ENCODE measurements at places on chromosomes 7 and 10.

DNA sequence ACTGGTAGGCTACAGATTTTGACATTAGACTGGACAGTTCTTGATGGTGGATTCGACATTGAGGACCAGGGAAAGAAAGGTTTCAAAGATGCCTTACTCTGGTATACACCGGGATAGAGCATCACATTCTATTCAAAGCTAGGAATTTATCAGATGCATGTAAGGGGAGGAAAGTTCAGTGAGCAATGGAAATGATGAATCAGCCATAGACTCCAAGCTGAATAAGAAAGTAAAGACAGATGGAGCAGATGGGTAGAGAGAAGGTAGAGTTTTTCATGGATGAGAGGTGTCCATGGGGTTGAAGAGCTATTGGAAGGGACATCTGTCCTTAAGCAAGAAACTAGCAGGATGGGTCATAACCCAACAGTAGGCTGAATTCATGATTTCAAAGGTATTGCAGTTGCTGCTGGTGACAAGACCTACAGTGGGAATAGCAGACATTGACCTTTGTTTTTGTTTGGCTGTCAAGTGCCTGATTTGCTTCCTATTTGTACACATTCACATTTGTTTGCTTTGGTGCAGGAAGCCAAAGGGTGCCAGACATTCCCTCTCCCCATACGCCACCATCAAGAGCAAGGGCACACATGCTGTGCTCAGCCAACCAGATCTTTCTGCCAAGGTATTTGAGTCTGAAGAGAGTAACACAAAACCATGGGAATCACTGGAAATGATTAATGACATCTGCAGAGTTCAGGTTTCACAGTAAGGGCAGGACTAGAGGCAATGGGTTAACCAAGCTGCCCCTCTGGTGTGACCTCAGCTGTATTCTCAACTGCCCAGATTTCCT is 8.6 kb upstream of the CACUL1 start:
- DNase-seq: no peak

DNA sequence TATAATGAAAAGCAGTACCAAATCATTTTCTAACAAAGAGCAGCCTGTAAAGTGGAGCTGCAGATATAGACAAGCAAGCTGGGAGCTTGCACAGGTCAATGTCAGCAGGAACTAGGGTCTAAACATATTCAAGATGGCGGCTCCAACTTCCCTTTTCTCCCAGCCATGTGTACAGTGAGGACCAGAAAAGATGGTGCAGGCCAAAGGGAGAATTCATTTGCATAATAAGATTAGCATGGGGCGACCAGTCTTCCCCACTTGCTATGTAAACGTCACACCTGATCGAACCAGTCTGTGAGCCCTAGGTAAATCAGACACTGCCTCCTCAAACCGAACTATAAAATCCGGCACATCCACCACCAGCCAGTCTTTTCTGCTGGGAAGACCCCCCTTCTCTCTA is 4.4 kb upstream of the RAPGEF5 start:
- DNase-seq: no peak

- DNase-seq: no peak
Measured at GRCh38 chr7:151089893-151090730, 3.8 kb downstream of the AGAP3 start.

- DNase-seq: no peak
Measured at GRCh38 chr10:15385552-15386455, 14.7 kb upstream of the FAM171A1 start.

GRCh38 chr7:27605689-27606269 is 56.9 kb downstream of the HIBADH start:
- DNase-seq: no peak

DNA sequence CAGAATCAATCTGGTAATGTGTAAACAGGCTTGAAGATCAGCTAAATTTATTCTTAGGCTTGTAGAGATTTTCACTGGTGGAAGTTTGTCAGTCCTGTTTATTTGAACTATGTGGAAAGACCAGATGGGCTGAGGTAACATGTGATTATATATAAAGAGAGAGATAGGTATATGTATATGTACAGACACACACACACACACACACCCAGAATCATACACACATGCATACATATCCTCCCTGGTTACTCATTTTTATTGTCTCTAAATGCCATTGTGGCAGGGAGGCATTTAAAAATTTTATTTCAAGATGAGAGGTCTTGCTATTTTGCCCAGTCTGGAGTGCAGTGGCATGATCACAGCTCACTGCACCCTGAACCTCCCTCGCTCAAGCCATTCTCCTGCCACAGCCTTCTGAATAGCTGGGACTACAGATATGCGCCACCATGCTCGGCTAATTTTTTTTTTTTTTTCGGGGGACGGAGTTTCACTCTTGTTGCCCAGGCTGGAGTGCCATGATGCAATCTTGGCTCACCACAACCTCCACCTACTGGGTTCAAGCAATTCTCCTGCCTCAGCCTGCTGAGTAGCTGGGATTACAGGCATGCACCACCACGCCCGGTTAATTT is 78.1 kb upstream of the CYTH3 start:
- DNase-seq: no peak

- no peak for DNase-seq
Measured at GRCh38 chr7:100467638-100468373, 3.7 kb upstream of the SPACDR start.

DNA sequence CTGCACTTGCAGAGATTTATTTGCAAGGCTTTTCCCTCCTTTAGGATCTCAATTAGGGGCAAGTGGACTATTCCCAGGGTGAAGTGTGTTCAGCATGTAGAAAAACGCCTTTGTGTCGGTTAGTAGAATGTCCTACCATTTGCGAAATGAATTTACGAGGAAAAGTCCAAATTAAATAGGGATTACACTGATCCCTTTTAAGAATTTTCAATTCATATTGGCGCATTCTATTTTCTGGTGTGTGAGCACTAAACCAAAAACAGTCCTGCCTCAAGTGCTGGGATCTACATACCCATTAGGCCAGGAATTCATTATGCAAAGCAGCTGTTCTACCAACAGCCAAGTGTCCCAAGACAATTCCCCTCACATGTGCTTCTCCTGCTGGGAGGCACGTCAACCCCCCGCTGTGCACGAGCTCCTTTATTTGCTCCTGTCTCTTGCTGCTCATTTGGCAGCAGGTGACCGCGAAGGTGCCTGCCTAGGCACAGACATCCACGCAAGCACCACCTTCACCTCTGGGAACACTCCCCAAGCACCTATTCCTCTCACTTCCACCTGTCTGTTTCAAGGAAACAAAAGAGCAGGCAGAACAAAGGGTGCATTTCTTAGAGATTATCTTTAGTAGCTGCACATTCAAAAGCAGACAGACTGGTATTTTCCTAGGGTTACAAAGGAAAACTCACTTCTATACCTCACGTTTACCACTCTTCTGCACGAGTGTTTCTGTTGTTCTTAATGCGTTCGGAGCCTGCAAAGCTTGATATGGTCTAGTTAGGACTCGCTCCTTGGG is 134.6 kb upstream of the FGFR2 start:
- no peak for DNase-seq

DNA sequence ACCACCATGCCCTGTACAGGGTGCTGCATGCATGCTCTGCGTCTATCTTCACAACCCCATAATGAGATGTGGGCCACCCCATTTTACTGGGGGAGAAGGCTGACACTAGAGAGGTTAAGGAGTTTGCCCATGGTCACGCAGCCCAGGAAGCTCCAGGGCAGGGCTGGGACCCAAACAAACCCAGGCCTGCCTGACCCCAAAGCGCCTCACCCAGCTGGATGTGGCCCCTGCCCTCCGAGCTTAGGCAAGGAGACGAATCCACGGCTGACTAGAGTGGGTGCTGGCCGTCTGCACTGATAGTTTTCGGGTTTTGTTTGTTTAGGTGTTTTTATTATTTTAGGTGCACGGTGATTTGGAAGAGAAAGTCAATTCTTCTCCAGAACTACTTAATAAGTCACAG is 65.7 kb downstream of the CHST15 start:
- DNase-seq: no peak

DNA sequence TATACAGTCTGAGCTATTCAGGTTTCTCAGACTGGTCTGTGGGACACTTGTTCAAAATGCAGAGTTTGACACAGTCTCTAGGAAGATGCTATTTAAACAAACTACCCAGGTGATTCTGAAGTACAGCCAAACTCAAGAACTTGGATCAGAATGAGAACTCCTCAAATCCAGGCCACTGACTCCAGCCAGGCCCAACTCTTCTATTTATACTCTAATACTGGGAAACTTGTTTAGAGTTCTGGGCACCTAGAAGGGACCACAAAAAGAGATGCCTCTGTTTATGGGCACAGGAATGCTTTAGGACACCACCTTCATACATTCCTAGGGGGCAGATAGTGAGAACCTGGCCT is 40.1 kb upstream of the ADD3 start:
- no peak for DNase-seq

DNA sequence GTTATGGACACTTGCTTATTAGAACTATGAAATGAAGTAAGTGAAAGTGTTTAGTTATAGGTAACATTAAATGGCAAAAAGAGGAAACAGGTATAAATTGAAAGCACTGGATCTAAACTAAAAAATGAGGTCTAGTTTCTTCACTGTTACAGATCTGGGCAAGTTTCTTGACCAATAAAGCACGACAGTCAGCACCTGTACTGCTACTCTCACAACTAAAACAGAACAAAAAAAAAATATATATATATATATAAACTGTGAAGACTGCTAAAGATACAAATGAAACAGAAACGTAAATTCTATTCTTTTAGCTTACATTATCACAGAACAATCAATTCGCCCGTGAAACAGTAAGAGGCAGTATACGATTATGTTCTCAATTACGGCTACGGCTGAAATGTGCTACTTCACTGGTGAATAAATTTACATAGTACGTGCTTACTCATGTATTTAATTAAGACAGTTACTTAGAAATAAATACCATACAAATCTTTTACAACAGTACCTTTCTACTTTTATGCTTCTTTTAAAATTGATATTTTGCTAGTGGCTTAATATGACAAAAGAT is 4.2 kb downstream of the AHR start:
- DNase-seq: no peak

GRCh38 chr10:121281576-121281975 is 316.7 kb downstream of the FGFR2 start:
- no peak for DNase-seq

GRCh38 chr10:50517626-50518025 is 106.1 kb downstream of the SGMS1 start:
- DNase-seq: no peak

DNA sequence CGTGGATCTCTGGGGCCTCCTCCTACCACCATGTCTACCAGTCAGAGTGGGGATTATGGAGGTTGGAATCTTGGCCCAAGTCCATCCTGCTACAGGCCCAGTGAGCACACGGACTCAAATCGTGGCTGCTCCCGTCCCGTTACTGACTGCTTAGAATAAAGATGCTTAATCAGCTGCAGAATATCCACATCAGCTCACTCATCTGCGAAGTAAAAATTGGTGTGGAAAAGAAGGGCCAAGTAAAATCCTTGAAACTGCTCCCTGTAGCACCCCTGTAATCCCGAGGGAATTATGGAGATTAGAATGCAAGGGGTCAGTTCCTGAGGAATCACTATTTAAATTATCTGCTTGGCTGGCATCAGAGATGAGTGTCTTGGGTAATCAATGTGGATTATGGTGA is 13.0 kb upstream of the HTR5A start:
- no peak for DNase-seq

- no peak for DNase-seq
Measured at GRCh38 chr7:6401536-6401935, 46.2 kb downstream of the DAGLB start.

GRCh38 chr7:93115796-93116195 is 2.0 kb downstream of the SAMD9 start:
- DNase-seq: no peak

DNA sequence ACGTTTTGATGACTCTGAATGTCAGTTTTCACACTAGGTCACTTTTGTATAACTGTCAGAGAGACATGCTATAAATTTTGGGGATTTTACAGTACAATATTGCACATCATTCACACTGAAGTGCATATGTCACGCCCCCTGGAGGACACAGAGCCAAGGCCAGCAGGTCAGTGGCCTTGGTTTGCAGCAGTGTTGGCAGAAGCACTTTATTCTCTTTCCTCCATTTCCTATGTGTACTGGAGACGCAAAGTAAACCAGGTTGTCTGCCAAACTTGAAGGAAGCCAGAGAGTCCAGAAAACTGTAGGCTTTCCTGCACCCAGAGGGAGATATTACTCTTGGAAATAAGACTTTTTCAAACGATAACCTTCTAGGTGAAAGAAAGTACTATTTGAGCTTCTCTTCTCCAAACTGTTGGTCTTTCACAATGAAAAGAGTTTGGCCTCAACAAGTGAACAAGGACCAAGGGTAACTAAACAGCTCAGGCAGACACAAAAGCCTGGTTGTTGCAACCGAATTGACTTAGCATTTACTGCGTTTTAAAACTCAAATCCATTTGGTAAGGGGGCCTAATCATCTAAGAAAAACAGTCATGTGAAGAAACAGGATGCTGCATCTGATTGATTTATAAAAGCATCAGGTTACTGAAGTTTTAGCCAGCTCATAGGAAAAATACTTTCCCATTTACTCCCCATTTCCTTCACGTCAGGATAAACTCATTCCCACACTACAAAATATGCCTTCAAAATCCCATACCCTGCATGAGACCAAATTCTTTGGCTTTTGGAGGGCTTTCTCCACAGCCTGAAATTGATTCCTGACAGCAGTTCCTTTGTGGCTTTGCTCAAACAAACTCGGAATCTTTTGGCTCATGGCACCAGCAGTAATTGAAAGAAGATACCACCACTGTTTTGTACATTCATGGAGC is 83.0 kb upstream of the SEC61G start:
- DNase-seq: no peak

DNA sequence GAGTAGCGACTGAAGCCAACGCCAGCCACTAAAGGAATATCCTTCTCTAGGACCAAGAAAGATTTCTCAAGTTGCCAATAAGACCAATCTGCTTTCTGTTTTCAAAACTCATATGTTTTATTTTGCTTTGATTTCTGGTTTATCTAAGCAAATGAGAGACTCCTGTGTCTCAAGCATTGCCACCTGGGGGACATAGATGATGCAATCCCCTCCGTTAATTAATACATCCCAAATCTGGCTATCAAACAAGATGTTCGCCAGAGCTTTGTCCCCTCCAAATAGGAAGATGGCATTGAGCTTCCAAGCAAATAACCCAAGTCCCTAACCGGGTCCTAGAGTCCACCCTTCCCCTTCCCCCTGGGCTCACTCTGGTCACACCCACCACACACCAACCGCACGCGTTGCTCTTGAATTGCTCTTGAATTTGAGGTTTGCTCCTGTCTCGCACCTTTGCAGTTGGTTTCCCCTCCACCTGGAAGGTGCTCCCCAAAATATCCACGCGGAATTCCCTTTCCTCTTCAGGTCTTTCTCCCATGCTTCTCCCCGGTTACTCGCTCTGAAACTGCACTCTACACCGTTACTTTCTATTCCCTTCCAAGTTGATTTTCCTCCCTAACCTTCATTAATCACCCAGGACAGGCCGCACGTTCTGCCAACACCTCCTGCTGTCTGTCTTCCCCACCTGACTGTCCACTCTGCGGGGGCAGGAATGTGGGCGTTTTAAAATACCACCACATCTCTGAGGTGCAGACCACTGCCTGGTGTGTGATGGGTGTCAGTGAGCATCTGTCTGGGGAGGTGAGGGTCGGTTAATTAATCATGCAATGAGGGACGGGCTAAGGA is 64.1 kb upstream of the RNF32 start:
- DNase-seq: no peak

All from thoracic aorta (tissue), 2 donors.